NCI-H748 treated with DMSO at 0.1 percent for 48 hours (cell line): ENCODE measurements at places on chromosomes 16 and 17.

GRCh38 chr17:31281061-31281460 lies 16.0 kb downstream of the OMG start:
- no peak for DNase-seq

DNA sequence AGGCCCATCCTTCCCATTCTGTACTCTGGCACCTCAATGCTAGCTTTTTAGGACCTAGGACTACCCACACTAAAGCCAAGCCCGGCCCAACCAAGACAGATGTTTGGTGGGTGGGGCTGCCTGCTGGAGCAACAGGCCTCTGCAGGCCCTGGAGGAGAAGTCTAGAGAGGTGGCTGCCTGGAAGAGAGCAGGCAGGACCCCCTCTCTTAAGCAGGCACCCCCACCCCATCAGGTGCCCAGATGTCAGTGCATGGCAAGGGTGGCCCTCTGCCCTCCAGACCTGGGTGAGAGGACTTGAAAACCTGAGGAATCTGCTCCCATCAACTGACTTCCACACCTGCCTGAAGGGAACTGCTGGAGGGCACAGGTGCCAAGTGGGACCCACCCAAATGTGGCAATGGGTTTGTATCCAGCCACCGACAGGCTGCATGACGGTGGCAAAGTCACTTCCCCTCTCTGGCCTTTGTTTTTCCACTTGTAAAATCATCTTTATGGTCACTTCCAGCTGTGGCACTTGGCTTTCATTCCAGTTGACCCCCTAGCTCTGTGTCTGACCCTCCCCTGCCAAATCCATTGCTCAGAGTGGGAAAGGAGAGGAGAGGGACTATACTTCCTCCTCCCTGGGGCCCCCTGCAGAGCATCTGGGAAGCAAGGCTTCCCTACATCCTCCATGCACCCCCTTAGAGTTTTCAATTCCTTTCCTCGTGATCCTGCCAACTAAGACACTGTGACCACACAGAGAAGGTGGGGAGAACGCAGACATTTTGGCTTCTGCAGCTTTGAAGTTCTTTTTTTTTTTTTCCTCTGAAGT lies 1.7 kb upstream of the STAT5A start:
- no peak for DNase-seq

- no peak for DNase-seq
Measured at GRCh38 chr16:86002178-86002900, 103.4 kb downstream of the IRF8 start.

- DNase-seq, result no peak
Measured at GRCh38 chr16:10992797-10993196, 48.4 kb downstream of the CLEC16A start.

DNA sequence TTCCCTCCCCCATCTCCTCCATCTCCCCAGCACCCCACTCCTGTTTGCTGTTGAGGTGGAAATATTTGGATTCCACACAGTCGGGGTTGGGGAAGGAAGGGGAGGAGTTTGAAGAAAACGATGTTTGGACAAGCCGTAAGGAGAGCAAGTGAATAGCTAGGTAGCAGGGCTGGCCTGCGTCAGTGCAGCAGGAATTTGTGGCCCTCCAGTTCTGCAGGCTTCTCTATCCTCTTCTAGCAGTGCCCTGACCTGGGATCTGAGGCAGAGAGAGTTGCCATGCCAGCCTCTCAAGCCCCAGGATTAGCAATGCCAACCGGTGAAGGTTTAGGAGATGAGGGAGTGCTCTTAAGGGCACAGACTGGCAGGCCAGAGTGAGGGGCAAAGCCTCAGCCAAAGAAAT lies 12.5 kb downstream of the TLCD2 start:
- no peak for DNase-seq

- peak; percentile 8 for DNase-seq
Measured at GRCh38 chr16:12504312-12504711, 299.4 kb downstream of the CPPED1 start.

- DNase-seq, result no peak
Measured at GRCh38 chr17:72872396-72872795, 220.1 kb downstream of the SLC39A11 start.

- DNase-seq, result peak; percentile 77
Measured at GRCh38 chr17:66715745-66716156, 119.2 kb upstream of the CACNG5 start.
